ENCODE measurements at places on chromosomes 5 and 9.

- no peak for DNase-seq
- no peaks in the 10 kb centered on the region for H3K4me1 ChIP-seq
- H3K36me3 ChIP-seq, result no peaks in the 10 kb centered on the region
- no peak overlapping the region for H3K27ac ChIP-seq
- no peak overlapping the region for H3K4me3 ChIP-seq
- H3K27me3 ChIP-seq, result no peaks in the 10 kb centered on the region
Measured at GRCh38 chr9:84294241-84294950, 46.2 kb downstream of the SLC28A3 start.

DNA sequence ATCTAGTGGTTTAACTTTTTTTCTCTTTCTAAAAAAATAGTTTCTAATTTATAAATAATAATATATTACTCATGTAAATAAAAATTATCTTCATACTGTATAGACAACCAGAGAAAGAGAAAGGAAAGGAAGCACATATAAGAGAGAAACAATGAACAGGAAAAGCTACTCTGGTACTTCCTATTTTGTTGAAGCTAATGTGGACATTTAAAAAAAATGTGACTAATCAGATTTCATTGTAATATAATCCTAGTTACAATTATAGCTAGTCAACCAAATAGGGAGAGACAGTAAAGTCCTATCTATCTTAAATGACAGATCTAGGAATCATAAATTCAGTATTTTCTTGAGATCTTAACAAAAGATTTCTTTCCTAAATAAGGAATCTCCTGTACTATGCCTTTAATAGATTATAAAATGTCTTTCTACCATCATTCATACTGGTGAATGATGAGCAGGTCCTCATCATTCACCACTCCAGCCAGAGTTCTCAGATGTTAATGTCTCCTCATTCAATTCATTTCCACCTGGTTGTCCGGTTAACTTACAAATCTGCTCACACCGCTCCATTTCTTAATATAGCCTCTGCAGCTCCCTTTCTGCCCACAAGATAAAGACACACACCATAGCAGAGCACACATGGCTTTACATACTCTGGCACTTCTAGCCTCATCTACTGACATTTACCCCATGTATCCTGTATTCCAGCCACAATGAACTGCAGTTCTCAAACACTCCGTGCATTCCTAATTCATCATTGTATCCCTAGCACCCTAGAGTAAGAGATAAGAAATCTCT is 30.9 kb downstream of the ZFR start:
- H3K27ac ChIP-seq, result no peak overlapping the region
- no peaks in the 10 kb centered on the region for H3K27me3 ChIP-seq
- H3K4me1 ChIP-seq, result no peaks in the 10 kb centered on the region
- no peak overlapping the region for H3K4me3 ChIP-seq
- no peak for DNase-seq
- H3K36me3 ChIP-seq, result peaks cover 44% of the 10 kb centered on the region

GRCh38 chr5:96734871-96735325 is 72.7 kb downstream of the CAST start:
- no peak for DNase-seq
- no peak overlapping the region for H3K27ac ChIP-seq
- no peaks in the 10 kb centered on the region for H3K27me3 ChIP-seq
- no peak overlapping the region for H3K4me3 ChIP-seq
- no peaks in the 10 kb centered on the region for H3K4me1 ChIP-seq

DNA sequence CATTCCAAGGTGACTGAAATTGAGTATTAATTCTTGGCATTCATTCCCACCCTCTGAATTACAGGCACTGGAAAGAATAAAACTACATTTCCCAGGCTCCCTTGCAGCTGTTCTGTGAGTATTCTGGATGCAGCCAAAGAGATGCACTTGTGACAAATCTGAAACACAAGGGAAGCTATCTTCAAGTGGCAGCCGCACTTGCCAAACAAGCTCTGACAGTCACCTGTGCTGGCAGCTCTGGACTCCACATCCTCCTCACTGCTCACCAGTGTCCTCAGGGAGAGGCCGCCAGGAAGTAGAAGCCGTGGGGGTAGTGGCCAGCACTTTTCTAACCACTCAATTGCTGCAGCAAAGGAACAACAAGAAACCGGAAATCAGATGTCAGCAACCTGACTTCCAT is 275.0 kb downstream of the NR2F1-AS1 start:
- H3K27ac ChIP-seq, result no peak overlapping the region
- no peaks in the 10 kb centered on the region for H3K27me3 ChIP-seq
- no peak overlapping the region for H3K4me3 ChIP-seq
- DNase-seq, result no peak

- no peaks in the 10 kb centered on the region for H3K4me1 ChIP-seq
- DNase-seq, result no peak
- H3K27ac ChIP-seq, result no peak overlapping the region
- H3K4me3 ChIP-seq, result no peak overlapping the region
- no peaks in the 10 kb centered on the region for H3K27me3 ChIP-seq
Measured at GRCh38 chr5:140020601-140021177, 22.4 kb downstream of the NRG2 start.

DNA sequence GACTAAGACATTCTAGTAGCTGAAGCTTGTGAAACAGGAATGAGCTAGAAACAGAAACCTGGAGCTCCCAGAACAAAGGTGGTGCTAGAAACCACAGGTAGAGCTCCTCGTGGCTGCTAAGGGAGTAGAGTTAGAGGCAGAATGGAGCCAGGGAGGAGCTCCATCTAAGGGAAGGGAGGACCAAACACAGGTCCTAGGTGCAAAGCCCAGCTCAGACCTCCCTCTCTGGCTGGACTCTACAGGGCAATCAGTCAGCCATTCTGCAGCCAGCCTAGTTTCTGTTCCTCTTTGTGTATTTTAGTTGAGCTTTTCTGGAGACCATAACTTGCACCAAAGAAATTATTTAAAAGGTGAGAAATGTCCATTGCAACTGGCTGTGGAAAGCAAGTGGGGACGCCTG is 70.4 kb downstream of the CRB2 start:
- no peak overlapping the region for H3K27ac ChIP-seq
- DNase-seq, result no peak
- no peaks in the 10 kb centered on the region for H3K27me3 ChIP-seq
- H3K36me3 ChIP-seq, result peaks cover 10% of the 10 kb centered on the region
- H3K4me3 ChIP-seq, result no peak overlapping the region

Data from ascending aorta (tissue), 2 donors.